ENCODE measurements at places on chromosomes 11 and 22.

DNA sequence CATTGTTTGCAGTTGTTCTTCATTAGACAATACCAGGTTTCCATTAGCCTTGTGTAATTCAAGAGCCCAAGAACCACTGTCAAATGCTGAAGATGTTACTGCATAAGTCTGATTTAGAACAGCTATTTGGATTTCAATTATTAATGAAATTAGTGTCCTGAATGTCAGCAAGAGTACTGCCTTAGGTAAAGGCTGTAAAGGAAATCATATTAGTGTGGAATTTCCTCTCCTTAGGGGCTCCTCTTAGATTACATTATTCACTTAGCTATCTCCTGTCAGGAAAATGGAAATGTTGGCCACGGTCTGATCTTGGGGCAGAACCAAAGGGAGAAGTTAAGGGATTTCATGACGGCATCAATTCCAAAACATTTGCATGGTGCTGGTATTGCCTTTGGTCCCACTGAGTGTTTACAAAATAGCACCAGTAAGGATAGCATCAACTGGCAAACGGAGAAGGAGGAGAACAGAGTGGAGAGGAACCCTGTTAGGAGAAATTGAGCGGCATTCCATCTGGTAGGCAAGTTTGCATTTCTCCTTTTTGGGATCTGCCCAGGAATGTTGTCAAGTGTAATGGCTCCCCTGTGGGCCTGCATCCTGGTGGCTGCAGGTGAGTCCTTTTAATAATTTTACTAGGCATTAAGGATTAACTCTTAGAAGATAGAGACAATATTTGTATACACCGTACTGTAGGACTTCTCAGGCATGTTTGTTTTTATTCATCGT, at the start of gene HTR3B:
TSS of gene HTR3B (plus strand) at position 418 of the 723 bp plus-strand sequence. CDS start at position 556, 138 bp downstream.
- DNase-seq = no peak

DNA sequence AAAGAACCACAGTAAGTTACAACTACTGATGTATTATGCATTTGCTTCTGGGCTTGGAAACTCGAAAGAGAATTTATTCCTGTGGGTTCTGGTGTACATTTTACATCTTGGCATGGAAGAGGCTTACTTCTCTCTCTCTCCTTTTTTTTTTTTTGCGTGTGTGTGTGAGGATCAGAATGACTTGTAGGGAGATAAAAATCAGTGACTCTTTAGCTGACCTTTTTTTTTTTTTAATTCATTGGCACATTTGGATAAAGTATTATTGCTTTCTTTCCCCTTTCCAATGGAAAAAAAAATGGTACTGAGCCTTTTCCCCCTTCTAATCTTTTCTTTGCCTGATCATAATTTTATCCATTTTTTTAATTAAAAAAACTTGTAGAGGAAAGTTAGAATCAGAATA, 43.5 kb downstream of the EXT2 start:
- no peak for DNase-seq

DNA sequence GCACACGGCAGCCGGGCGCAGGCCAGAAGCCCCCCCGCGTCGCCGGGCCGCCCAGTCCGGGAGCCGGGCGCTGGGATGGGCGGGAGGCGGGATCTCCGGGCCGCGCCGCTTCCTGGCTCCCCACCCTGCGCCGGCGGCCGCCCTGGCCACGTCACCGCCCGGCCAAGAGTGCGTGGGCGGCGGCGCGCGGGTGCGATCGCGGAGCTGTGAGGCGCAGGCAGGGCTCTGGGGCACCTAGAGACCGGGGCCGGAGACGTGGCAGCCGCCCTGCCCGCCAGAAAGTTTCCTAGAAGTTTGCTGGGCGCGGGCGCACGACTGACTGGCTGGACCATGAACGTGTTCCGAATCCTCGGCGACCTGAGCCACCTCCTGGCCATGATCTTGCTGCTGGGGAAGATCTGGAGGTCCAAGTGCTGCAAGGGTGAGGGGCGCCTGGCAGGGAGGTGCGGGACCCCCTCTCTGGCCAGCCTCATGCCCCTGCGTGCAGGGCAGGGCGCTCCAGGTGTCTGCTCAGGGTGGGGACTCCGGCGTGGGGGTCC, at the start of gene KDELR3:
TSS of gene KDELR3 (plus strand) at position 193 of the 539 bp plus-strand sequence. CDS start at position 331, 138 bp downstream.
- DNase-seq = peak; percentile 49

DNA sequence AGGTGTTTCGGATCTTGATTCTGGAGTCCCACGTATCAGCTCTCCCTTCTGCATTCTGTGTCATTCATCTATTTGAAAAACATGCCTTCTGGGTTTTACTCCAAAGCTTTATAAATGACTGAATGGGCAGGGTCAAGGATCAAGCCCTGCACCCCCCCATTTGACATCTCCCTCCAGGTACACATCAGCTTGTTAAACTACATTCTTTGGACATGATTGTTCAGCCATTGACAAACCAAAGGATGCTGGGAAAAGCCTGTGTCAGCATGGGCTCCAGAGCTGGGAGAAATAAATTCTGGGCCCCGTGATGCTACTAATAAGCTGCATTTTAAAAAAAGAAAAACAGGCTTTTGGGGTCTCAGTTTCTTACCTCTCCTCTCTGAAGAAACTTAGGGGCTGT, 103.7 kb downstream of the DSCAML1 start:
- no peak for DNase-seq

DNA sequence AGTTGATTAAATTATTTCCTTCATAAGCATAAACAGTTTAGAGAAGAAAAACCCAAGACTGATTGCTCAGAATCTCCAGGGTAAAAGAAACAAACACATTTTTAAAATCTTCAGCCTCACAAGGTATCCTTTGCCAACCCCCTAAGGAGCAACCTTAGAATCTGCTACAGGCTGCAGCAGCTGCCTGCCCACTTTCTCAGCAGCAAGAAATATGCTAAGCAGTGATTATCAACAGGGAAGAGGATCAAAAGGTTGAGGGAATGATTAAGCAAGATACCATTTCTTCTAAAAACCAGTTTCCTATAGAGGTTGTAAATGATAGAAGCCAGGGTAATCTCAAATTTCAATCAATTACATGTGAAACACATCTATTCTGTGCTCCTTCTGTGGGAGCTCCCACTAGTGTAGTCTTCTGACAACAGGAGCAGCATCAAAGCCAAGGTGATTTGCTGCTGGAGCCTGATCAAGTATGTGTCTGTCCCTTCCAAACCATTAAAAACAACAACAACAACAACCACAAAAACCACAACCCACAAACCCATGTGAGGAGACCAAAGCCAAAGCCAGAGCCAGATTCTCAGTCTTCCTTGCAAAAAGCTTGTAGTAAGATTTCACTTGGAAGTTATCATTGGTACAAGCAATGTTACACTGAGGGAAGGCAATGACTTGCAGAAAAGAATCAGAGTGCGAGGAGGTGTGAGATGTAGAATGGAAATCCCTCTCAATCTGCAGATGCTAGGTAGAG, 761.2 kb downstream of the DLG2 start:
- DNase-seq = no peak

GRCh38 chr22:24503137-24503842, 8.2 kb downstream of the UPB1 start:
- peak; percentile 26 for DNase-seq

- no peak for DNase-seq
These were observed 340.4 kb downstream of the OPCML start for GRCh38 chr11:133191931-133192330.

- no peak for DNase-seq
These were observed 42.8 kb upstream of the AMPD3 start for GRCh38 chr11:10412266-10412665.

DNA sequence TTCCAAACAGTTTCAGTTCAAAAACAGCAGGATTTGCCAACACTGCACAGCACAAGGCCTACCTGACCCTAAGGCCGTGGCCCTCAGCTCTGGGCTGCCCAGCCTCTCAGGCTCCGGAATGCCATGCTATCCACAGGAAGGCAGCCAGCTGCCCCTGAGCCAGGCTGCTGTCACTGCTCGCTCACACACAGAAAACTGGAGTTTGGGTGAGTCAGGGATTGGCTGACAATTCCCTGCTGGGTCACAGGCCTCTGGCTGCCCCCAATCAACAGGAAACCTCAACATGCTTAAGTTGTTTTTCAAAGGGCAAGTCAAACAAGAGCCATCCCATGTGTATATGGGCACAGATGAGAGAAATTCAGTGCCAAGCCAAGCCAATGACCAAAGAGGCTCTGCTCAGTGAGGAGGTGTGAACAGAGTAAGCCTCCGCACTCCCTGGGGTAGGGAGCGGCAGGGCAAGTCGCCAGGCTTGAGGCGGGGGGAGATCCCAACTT, 50.2 kb downstream of the RPL27A start:
- DNase-seq = no peak

DNA sequence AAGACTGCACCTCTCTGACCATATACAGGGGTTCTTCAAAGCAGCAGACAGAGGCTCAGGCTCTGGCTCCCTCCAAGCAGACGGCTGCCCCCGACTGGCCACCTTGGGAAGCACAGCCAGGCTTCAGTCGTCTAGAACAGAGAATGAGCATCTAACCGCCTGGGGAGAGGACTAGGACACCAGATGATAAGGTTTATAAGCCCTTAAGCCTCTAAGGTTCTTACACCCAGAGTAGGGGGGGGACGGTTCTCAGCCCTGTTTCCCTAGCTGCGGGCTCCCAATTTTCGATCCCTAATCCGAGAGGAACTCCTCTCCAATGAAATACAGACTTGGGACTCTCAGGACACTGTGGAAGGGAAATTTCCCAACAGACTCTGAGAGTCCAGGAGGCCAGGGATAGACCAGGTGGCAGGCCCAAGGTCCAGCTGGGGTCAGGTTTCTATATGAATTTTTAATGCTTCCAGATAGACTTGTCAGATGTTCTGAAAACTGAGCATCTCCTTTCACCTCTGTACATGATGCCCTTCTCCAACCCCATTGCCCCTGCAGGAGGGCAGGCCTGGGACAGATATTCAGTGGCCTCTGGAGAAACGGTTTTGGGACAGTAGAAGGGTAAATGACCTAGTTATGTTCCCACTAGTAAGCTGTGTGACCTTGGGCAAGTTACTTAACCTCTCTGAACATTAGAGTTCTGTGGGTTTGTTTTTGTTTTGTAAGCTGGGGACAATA, 20.2 kb downstream of the RTN4RL2 start:
- DNase-seq = no peak

GRCh38 chr11:60394666-60395380, 1.4 kb upstream of the MS4A14 start:
- DNase-seq = no peak

- DNase-seq = no peak
These were observed 573.7 kb upstream of the ANO3 start for GRCh38 chr11:25758145-25758661.

DNA sequence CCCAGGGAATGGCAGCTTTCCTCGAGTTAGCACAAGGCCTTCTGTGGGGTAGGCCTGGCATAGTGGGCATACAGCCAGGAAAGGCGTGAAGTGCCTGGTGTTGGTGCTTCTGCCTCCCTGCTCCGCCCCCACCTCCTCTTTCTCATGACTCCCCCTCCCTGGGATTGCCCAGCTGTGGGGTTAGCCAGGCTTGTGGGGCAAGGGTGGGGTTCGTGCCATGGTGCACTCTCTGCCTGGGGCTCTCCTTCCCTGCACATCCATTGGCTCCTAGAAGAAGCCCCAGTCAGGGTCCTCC, 236.8 kb upstream of the NCAM1 start:
- DNase-seq = no peak

DNA sequence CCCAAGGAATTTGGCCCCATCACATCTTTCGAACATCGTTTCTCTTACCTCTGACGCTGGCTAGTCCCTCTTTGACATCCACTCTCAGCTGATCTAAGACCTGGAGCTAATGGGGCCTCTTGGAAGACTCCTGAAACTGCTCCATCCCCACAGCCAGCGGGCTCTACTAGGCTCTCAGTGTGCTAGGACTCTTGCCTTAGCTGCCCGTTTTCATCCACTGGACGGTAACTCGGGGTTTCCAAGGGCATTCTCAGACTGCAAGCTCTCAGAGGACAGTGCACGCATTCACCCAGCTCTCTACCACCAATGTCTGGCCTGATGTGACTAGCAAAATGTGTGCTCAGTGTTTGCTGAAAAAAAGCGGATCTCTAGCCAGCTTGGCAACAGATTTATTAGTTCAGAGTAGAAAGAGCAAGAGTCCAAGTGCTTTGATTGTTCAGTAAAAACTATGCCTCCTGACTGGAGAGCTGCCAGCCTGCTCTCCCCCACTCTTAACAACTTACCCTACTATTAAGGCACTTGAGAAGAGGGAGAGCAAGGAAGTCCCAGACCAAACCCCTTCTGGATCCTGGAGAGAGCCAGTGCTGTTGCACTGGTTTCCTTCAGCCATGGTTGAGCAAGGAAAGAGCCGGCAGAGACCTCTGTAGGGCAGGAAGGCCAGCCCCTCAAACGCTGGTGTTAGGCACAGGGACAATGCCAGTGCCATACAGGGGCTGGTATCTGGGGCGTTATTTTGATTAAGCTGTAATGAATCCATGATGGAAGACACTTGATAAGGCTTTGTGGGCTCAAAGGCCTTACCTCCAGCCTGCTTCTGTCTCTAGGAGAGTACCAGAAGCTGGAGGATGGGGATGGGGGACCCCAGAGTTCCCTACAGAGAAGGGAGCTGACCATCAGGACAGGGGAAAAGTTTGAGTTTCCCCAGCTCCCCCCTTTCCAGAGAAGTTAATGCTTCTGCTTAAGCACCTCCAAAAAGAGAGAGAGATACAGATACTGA, 9.2 kb downstream of the RELA start:
- no peak for DNase-seq

DNA sequence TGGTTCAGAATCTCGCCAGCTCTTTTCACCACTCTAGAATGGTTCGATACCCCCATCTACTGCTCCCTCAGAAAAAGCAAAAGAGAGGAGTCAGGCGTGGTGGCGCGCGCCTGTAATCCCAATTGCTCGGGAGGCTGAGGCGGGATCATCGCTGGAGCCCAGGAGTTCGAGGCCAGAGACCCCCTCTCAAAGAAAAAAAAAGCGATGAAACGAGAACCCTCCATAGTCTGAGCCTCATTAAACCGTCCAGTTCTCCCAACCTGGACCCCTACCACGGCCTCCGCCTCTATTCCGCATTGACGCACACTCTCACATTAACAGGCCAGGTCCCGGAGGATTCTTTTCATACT, 439 bp downstream of the SPA17 start:
- DNase-seq = no peak

GRCh38 chr11:12241401-12241800, 131.0 kb downstream of the MICAL2 start:
- DNase-seq = no peak

GRCh38 chr11:16883174-16883573, 131.0 kb downstream of the PLEKHA7 start:
- no peak for DNase-seq

- peak; percentile 99 for DNase-seq
These were observed at the start of gene MALAT1 for GRCh38 chr11:65498977-65499712. MALAT1 (plus strand) TSS chr11:65499045.

DNA sequence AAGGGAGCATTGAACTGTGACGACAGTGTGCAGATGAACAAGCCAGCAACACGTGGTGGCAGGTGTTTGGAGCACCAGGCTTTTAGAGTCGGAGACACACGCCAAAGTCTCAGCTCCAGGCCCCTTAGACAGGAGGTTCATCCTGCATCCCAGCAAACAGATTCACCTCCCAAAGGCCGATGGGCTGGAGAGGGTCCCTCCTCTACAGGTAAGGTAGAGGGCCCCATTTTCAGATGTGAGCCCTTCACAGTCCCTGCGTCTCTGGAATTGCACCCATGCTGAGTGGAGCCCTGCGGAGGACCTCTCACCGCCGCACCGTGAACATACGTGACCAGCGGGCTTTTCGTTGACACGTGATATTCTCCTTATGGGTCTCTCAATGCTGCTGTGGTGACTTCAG, 109.0 kb upstream of the B3GAT1 start:
- no peak for DNase-seq
